ENCODE measurements at places on chromosomes 16 and 17.

GRCh38 chr17:71412803-71413202 is 708.0 kb upstream of the SOX9 start:
- DNase-seq = no peak

GRCh38 chr17:607361-608147 is 107.1 kb downstream of the VPS53 start:
- no peak for DNase-seq

GRCh38 chr16:25264597-25264996 is 7.0 kb upstream of the ZKSCAN2 start:
- no peak for DNase-seq

DNA sequence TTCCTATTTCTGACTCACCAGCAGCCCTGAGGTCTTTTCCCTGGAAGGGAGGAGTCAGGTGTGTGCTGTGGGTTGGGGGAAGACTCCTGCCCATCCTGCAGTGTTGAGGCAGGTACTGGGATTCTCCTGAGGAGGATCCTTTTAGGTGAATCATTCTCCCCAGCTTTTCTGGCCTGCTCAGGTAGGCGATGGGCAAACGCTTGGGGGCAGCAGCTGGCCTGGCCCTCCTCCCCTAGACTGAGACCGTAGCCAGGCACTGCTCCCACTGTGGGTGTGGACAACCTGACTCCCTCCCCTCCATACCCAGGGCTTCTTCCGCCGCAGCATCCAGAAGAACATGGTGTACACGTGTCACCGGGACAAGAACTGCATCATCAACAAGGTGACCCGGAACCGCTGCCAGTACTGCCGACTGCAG is 15.1 kb downstream of the GJD3 start:
- no peak for DNase-seq

GRCh38 chr16:81997738-81998137 is 13.5 kb downstream of the SDR42E1 start:
- no peak for DNase-seq

GRCh38 chr16:84247844-84248243 is 8.0 kb upstream of the KCNG4 start:
- no peak for DNase-seq

GRCh38 chr16:73159296-73159695 is 111.4 kb upstream of the ZFHX3 start:
- DNase-seq = no peak

- DNase-seq = no peak
Observed at GRCh38 chr17:71780596-71780995, 340.2 kb upstream of the SOX9 start.

GRCh38 chr17:77106874-77107358 is 33.9 kb upstream of the SEC14L1 start:
- DNase-seq = no peak

DNA sequence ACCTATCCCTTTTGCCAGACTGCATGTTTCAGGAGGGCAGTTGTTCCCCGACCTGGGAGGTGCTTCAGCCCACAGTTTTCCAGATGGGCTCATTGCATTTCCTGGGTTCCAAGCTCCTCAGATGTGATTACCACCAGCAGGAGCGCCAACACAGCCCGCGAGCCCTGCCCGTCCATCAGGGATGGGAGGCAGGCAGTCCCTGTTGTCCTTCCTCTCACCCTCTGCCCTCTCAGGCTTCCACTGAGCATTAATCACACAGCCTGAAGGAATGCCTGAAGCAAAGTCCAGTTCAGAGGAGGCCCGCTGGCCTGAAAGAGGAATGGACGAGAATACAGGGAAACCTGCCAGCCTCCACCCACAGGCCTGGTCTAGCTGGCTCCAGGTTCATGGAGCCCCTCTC is 256.3 kb upstream of the SDK2 start:
- no peak for DNase-seq

DNA sequence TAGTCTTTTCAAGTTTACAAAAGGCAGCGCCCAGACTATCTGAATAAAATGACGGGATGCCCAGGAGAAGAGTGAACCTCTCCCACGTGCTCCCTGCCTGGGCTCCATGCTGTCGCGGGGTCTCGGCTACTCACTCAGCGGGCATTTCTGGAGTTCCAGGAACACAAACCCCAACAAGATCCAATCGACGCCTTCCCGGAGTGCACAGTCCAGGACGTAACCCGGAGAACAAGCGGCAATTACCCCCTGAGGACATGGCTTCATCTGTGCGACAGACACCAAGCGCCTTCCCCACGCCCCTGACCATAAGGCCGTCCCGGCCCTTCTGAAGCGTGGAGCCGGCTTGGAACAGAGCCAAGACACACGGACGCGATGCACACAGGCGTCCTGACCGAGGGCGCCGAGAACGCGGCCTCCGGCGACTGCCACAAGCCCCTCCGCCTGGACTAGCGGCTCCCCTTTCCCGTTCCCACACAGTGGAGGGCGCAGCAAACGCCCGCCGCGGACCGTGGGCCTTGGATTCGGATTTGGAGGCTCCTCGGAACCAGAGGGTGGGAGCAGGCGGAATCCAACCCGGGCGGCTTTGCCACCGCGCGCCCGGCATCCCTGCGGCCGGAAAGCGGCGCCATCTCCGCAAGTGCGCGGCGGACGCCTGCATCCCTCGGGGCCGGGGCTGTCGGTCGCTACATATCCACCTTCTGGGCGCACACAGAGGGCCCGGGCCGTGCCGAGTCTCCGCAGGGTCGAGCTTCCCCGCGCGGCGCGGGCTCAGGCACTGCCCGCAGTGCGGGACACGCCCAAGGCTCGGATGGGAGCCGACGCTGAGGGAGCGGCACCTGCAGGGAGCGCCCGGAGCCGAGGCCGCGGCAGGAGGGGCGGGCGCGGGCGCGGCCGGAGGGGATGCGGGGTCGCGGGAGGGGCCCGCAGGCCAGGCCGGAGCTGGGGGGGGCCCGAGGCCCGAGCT is 725 bp downstream of the ABCA3 start:
- no peak for DNase-seq

- DNase-seq = no peak
Observed at GRCh38 chr17:6067060-6067459, 3.1 kb upstream of the WSCD1 start.

DNA sequence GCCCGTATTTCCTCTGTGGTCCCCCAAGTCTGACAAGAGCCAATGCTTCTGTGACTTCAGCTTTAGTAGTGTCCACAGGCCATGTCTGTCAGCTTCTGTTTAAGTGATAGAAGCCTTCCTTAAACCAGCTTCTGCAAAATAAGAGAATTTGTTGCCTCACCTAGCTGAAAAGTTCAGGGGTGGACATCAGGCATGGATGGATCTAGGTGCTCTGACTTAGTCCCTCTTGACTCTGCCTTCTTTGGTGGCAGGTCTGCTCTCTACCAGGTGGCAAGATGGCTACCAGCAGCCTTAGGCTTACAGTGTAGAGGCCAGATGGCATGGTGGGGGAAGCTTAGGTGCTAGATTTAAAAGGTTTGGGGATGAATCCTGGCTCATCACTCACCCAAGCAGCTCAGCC is 33.7 kb downstream of the KATNIP start:
- no peak for DNase-seq

GRCh38 chr17:45225051-45225700 is 3.5 kb downstream of the FMNL1 start:
- no peak for DNase-seq

DNA sequence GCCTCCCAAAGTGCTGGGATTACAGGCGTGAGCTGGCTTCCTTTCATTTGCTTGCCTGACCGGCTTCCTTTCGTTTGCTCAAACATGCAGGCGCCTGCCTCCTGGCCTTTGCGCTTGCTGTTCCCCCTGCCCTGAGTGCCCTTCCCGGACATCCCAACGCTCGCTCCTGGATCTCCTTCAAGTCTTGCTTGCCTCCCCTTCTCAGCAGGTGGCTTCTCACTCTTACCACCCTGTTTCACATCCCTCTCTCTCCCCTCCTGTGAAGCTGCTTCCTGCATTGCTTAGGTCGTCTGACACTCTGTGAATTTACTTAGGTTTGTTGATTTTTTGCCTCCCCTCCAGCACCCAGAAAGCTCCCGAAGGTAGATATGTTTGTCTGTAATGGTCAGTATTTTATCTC is 25.6 kb upstream of the NDRG4 start:
- no peak for DNase-seq

GRCh38 chr17:66654106-66654740 is 180.7 kb upstream of the CACNG5 start:
- DNase-seq = no peak

GRCh38 chr17:55072898-55073297 is 104.3 kb downstream of the STXBP4 start:
- DNase-seq = no peak

DNA sequence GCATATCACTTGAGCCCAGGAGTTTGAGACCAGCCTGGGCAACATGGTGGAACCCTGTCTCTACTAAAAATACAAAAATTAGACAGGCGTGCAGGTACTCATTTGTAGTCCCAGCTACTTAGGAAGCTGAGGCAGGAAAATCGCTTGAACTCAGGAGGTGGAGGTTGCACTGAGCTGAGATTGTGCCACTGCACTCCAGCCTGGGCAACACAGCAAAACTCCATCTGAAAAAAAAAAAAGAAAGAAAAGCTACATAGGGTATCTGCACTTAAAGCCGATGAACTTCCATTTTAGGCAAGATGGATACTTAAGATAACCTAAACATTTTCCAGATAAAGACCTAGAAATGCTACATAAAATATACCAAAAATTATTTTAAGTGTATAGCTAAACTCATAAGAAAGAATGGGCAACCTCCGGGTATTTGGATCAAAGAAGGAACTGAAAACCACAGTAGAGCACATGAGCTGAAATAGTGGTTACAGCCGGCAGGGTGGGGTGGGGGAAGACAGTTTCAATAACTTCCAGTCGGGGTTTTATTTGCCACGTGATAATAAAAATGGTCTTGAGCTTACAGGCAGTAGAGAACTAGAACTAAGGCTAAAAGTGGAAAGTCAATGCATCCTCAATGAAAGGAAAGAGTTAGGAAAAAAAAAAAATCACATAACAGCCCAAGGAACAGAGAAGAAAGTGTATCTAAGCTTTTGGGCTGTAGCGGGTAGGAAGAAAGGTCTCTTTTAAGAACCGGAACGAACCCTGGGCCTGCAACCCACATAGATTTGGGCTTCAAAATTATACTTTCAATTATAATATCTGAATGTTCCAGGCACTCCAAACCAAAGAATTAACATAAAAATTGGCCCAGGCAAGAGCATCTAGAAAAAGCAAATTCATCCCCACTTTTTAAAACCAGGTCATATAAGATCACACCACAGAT is 53.1 kb downstream of the CFDP1 start:
- peak; percentile 76 for DNase-seq

GRCh38 chr17:40004712-40005111 is 10.5 kb upstream of the CSF3 start:
- DNase-seq = no peak

- DNase-seq = no peak
Observed at GRCh38 chr17:30256756-30257506, 21.4 kb upstream of the SLC6A4 start.

GRCh38 chr17:78279360-78279990 is 48.0 kb downstream of the TMEM235 start:
- DNase-seq = no peak

DNA sequence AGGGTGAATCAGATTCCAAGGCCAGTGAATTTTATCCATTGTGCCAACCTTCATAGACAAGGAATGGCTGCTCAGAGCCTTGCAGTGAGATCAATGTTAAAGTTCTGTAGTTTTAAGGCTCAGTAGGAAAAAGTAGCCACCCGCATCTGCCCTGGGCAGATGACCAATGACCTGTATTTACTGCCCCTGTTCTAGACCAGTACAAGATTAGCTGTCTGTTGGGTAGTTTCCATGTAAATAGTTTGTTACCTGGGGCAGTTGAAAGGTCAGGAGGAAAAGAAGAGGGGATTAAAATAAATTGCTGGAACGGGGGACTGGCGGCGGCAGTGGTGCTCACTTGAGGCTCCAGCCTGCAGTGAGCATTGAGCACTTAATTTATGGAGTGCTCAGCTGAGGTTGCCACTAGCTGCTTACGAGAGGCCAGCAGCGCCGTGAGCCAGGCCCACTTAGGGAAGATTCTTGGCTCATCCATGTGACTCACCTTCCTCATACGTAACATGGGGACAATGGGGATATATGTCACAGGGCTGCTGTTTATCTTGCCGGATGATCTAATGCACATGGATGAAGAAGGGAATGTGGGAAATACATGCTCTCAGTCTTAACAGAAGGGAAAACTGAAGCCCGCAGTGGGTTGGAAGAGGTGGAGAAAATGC is 10.7 kb upstream of the NOS2 start:
- no peak for DNase-seq

DNA sequence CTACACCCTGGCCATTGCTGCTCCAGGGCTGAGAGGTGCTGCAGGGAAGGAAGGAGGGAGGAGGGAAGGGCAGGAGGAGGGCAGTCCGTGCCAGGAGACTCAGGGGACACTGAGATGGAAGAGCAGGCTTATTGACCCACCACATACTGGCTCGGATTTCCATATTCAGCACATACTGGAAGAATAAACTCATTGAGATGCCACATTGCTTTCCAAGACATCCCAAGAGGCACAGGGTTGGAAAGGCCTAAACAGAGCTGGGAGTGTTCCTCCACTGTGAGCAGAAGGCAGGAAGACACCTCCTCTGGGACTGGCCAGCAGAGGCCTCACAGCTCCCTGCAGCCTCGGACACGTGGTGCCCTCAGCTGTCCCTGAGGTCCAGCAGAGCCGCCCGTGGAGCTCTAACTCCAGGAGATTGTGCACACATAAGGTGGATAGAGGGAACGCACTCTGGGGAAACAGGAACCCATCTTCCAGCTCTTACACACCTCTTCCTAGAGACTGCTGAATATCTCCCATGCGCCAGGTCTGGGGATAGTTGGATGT is 17.4 kb downstream of the CCDC182 start:
- no peak for DNase-seq

DNA sequence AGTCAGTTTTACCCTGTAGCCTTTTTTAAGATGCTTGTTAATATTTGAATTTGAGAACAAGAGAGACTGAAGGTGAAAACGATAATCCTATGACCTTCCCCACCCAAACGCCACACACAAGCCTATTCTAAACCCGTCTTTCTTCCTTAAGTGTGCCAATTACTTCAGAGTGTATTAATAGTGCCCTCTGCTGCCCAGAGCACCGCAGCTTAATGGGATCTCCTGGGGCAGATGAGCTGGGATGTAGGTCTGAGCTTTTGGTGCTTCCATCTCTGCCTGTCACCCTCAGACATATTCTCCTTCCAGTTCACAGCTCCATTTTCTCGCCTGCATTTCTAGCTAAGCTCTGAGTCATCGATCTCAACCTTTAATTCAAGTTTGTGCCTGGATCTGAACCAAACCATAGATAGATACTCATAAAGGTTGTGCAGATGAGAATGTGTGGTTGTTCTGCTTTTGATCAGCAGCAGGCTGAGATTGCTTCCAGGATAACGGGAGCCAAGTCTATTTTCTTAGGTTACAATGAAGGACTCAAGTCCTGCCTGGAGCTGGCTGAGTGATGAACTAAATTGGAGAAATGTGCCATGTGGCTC is 46.4 kb upstream of the CDH13 start:
- no peak for DNase-seq

DNA sequence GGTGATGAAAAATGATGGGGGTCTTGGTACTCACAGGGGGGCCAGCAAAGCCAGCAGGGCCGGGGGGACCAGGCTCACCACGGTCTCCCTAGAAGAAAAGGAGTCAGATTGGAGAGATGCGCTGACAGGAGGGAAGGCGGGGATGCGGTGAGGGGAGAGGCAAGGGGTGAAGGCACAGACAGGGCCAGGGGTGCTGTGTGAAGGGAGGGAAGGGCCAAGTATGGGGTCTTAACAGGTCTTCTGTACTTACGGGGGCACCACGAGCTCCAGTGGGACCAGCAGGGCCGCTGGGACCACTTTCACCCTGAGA is 11.2 kb downstream of the COL1A1 start:
- DNase-seq = no peak

GRCh38 chr17:17417718-17418181 is 59.0 kb upstream of the MED9 start:
- no peak for DNase-seq
